PC-3 (cell line): ENCODE measurements at places on chromosomes 11 and 22. TPM values are rescaled to one million over a fixed set of nuclear protein-coding genes. Genes with fewer than 3 reads are reported as not detected.
A peak's percentile ranks its signal among the peaks of the same experiment; 100 is the strongest.

C1QTNF5 gene
- total RNA-seq, result 2.0 and 2.6 TPM in 2 replicates

RGL4 gene
- not detected in 2 replicates for total RNA-seq

POU2AF2 gene
- not detected in 2 replicates for total RNA-seq

GRCh38 chr11:10856689-10857458, 979 bp downstream of the ZBED5 start:
- DNase-seq, result peak; percentile 45

IMMP1L gene
- total RNA-seq, result 13.5 and 31.4 TPM in 2 replicates

SEPTIN5 gene
- 26.3 and 27.5 TPM in 2 replicates for total RNA-seq

GRCh38 chr11:93902921-93903320, 52.5 kb upstream of the VSTM5 start:
- DNase-seq, result peak; percentile 21

EFCAB6 gene
- total RNA-seq, result 0.07 and 1.2 TPM in 2 replicates

RTN4RL2 gene
- 3.5 and 6.5 TPM in 2 replicates for total RNA-seq

DNA sequence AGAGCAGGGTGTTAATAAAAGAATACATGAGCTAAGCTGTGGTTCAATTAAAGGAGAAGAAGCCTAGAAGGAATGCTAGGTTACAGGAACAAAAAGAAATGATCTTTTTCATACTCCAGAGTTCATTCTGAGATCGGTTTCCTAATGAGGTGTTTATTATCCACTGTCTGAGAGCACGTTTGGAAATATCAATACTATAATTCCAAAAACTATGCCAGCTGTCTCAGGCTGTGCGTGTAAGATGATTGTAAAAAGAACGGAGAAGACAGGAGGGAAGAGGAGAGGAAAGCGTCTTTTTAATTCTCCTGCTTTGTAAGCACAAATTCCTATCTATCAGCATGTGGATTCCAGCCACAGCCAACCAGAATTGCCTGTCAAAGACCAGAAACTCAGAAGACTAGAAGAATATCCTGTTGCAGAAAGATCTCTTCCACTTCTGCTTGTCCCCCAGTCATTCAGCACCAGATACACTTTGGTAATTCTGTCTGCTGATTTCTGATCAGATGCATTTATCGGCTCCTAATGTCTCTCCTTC, 25.7 kb downstream of the APOL5 start:
- DNase-seq, result no peak

- no peak for DNase-seq
These were observed 132.8 kb upstream of the NCAM1 start for GRCh38 chr11:112828421-112828820.

DYNC2H1 gene
- total RNA-seq, result 20.4 and 28.9 TPM in 2 replicates

GPHA2 gene
- total RNA-seq, result not detected in 2 replicates

- DNase-seq, result no peak
These were observed 53.3 kb downstream of the TCF20 start for GRCh38 chr22:42217019-42217751.

DNA sequence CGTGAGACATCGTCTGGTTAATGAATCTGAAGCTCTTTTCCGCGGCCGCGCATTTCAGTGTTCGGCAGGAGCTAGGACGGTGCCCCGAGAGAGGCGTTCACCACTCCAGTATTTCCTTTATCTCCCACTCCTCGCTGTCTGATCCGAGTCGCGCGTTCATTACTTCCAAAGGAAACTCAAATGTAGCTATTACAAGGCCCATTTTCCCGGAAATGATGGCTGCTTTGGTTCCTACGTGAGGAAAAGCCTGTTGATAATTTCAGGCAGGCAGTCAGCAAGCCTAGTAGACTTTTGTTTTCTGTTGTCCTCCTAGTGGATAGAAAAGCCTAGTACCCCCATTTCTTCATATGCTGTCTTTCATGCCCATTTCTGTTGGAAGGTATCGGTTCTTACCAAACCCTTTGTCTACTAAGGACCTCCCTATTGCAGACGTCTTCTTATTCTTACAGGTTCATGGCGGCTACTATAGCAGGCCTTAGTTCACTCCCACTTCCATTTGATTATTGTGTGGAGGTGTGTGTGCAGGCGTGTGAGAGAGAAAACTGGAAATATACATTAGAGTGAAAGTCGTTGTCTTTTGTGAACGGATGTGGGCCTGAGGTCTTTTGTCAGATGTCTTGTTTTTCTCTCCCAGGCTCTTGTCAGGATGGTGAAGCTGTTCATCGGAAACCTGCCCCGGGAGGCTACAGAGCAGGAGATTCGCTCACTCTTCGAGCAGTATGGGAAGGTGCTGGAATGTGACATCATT, 737 bp downstream of the RBM4 start:
- peak; percentile 41 for DNase-seq

GRCh38 chr11:134835561-134835960, 423.5 kb upstream of the B3GAT1 start:
- DNase-seq, result no peak

- no peak for DNase-seq
These were observed 7.2 kb downstream of the CHEK2 start for GRCh38 chr22:28734393-28734792.

- no peak for DNase-seq
These were observed 1165.1 kb downstream of the LRRC4C start for GRCh38 chr11:40294349-40294735.

DGAT2 gene
- total RNA-seq, result 14.3 and 18.5 TPM in 2 replicates

DNA sequence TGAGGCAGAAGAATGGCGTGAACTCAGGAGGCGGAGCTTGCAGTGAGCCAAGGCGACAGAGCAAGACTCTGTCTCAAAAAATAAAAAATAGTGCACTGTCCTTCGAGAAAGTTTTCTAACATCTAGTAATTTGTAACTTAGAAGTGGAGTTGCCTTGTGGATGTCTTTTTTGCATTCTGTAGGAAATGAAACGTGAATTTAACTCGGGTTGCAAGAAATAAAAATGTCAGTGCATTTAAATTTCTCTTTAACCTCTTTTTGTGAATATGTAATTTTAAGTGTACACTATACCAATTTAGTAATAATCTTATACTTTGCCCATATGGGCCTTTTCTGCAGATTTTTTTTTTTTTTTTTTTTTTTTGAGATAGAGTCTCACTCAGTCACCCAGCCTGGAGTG, 26.2 kb upstream of the CRKL start:
- no peak for DNase-seq

STK33 gene
- not detected in 2 replicates for total RNA-seq

LARGE1 gene
- 1.3 and 3.5 TPM in 2 replicates for total RNA-seq

- no peak for DNase-seq
These were observed 672.2 kb downstream of the LRRC4C start for GRCh38 chr11:40787224-40787623.

GGTLC2 gene
- total RNA-seq, result not detected in 2 replicates

GSTP1 gene
- 1,049 and 1,154 TPM in 2 replicates for total RNA-seq

DNA sequence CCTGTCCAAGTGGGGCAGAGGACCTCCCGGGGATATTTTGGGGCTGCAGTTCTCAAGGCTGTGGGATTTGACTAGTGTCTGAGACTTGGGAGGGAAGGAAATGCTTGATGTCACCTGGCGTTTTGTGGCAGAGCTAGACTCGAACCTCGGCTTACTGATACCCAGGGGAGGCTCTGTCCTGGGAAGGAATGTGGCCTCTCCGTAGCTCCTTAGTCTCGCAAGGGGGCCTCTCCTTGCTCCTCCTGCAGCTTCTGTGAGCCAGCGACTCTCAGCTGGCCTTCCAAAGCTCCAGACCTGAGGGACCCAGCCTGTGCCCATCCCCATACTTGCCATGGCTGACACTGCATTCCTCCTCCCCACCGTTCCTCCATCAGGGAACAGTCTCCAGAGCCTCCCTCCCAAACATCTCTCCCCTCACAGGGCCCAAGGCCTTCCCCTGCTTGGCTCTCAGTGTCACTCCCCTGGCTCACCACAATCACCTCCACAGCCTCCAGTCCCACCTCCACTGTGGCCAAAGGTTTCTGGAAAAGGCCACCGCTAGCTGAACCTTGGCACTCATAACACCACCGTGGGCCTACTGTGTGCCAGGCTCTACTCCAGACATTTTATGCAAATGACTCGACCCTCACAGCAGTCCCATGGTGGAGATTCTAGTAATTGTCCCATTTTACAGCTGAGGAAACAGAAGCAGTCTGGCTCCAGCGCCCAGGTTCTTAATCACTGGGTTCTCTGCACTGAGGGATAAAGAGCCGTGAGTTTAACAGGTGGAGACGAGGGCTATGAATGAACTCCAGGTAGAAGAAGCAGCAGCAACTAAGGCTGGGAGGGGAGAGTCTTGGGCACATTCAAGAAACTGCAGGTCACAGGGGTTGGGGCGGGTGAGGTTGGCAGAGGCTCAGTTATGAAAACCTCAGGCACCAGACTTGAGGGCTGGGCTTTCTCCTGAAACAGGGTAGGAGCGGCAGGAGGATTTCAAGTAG, 12.1 kb downstream of the P2RY2 start:
- no peak for DNase-seq

- DNase-seq, result no peak
These were observed 538.1 kb downstream of the SOX6 start for GRCh38 chr11:15818132-15818842.

OR8K5 gene
- not detected in 2 replicates for total RNA-seq

OR5A1 gene
- not detected in 2 replicates for total RNA-seq

- DNase-seq, result no peak
These were observed 24.2 kb upstream of the PPARA start for GRCh38 chr22:46125816-46126765.

DNA sequence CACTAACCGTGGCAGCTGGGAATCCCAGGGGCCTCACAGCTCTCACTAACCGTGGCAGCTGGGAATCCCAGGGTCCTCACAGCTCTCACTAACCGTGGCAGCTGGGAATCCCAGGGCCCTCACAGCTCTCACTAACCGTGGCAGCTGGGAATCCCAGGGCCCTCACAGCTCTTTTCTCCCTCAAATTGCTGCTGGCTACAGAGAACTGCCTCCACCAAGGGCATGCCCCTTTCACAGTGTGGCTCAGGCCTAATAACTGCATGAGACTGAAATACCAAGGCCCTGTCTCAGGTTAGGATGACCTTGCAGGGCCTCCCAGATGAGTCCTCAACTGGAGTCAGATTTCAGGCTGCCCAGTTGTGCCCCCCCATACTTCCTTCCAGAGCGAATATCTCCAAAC, 35.1 kb upstream of the GGTLC2 start:
- no peak for DNase-seq

GRCh38 chr11:123206791-123207434, 11.9 kb upstream of the CLMP start:
- DNase-seq, result no peak

DNA sequence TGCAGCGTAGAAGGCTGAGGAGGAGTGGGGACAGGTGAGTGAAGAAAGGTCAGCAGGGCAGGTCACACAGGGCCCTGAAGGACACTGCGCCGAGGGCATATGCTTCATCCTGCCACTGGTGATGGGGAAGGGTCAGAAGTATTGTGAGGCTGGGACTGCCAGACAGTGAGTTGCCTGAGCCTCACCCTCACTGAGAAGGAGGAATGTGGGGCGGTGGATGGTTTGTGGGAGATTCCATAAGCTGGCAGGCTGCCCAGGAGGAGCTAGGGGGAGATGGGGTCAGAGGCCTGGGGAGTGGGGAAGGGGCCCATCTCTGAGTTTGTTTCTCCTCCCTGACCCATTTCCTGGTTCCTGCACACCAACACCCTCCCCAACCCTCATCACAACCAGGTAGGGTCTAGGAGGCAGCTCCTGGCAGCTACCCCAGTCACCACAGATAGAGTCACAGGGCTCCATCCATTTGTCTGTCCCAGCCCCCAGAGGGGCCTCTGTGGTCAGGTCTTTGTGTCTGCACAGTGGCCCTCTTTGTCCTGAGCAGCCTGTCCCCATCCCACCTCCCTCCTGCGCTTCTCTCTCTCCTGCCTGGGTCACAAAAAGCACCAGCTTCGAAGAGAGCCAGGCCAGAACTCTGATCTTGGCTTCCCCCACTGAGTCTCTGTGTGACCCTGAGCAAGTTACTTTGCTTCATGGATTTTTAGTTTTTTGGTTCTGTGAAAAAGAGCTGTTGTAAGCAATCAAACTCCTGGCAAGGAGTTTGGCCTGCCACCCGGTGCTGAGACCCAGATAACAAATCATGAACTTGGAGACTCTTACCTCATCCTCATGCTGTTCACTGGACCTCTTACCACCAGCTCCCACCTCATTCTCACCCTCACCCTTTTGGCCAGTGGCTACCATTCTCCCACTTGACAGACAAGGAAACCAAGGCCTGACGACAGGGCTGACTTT, 4.6 kb upstream of the P2RY2 start:
- no peak for DNase-seq

SCGB1D2 gene
- not detected in 2 replicates for total RNA-seq

NRIP3 gene
- not detected in 2 replicates for total RNA-seq

- peak; percentile 78 for DNase-seq
These were observed 36.4 kb downstream of the PACSIN2 start for GRCh38 chr22:42978453-42979103.

DNA sequence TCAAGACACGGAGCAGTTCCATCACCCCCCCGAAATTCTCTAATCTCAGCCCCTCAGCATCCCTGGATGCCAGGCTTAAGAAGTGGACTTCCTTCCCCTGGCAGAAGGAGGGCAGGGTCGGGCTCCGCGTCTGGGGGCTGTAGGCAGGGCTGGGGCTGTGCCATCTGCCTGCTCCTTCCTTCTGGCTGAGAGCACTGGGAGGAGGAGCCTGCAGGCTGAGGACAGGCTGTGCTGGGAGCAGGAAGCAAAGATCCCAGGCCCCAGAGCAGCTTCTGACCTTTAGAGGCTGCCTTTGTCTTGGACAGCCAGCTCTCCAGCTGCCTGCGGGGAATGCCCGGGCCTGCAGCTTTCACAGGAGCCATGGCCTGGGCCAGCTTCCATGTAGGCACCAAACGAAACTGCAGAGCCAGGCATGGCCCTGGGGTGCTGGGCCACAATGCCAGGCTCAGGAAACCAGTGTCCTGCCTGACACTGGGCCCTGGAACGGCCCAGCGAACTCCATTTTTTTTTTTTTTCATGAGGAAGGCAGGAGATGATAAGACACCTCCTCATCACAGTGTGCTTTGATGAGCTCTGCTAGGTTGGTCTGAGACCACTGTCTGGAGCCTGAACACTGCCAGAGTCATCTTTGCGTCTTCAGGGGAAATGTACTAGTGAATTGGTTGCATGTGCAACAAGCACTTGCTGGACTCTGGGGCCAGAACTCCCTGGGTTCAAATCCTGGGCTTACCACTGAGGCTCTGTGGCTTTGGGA, 67.9 kb downstream of the MCM5 start:
- DNase-seq, result no peak

DNA sequence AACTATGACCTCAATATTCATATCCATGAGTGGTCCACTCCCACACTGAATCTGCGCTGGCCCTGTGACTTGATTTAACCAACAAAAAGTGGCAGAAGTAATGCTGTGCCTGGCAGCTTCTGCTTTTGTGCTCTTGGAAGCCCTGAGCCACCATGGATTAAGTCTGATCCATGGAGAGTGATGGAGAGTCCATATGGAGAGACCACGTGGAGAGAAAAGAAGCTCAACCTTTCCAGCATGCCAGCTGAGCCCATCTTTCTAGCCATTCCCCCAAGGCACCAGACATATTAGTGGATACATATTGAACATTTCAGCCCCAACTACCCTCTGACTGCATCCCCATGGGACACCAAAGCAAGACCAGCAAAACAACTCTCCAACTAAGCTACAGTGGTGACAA, 16.0 kb downstream of the LRRC55 start:
- DNase-seq, result no peak

DNA sequence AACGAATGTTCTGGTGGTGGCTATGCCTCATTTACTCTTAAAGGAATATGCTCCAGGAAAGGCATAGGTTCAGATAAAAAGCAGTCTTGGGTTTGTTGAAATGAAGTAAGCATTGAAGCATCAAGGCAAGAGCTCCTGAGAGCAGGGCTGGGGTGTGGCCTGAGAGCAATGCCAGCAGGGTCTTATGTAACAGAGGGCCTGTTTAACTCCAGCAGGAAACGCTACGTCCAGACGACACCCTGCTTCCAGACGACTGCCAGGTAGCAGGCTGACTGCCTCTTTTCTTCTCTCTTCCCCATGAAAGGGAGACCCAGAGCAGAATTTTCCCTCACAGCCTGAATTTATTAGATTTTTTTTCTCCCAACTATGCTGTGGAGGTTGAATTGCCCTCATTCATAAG, 127.2 kb upstream of the SLC5A12 start:
- DNase-seq, result no peak

- no peak for DNase-seq
These were observed 5.4 kb downstream of the MTFP1 start for GRCh38 chr22:30430933-30431332.
